ENCODE measurements at places on chromosomes 3 and 15. TPM values are rescaled to one million over a fixed set of nuclear protein-coding genes. Genes with fewer than 3 reads are reported as not detected.
A peak's percentile ranks its signal among the peaks of the same experiment; 100 is the strongest.

- H3K36me3 ChIP-seq = no peaks in the 10 kb centered on the region
- H3K4me1 ChIP-seq = peaks cover 11% of the 10 kb centered on the region
- H3K4me3 ChIP-seq = no peak overlapping the region
- H3K27ac ChIP-seq = no peak overlapping the region
- DNase-seq = no peak
- H3K27me3 ChIP-seq = no peaks in the 10 kb centered on the region
These were observed 19.2 kb upstream of the EPHB1 start for GRCh38 chr3:134775831-134776230.

GRCh38 chr3:23711916-23712494 is 93.8 kb upstream of the UBE2E1 start:
- peaks cover 21% of the 10 kb centered on the region for H3K4me1 ChIP-seq
- H3K4me3 ChIP-seq = no peak overlapping the region
- peak; percentile 35 for DNase-seq
- peak overlapping the region; percentile 52 for H3K27ac ChIP-seq

- no peaks in the 10 kb centered on the region for H3K27me3 ChIP-seq
- H3K27ac ChIP-seq = no peak overlapping the region
- no peak for DNase-seq
- H3K4me1 ChIP-seq = no peaks in the 10 kb centered on the region
- no peaks in the 10 kb centered on the region for H3K36me3 ChIP-seq
- no peak overlapping the region for H3K4me3 ChIP-seq
These were observed 126.8 kb upstream of the NECTIN3 start for GRCh38 chr3:110944782-110945181.

DNA sequence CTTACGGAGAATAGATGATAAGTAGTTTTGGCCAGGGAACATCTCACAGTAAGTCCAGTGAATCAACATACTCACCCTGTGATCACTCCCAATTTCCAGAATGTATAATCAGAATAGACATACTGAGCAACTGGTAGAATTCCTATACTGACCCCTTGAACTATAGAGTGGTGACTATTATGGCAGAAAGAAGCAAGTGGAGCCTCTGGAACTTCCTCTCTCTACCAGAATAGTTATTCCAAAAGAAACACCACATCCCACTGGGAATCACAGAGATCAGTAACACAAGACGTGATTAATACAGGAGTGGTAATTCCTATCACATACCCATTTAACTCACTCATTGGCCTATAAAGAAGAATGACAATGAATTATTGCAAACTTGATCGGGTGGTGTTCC is 50.1 kb upstream of the TRIM42 start:
- no peaks in the 10 kb centered on the region for H3K4me1 ChIP-seq
- H3K36me3 ChIP-seq = no peaks in the 10 kb centered on the region
- no peaks in the 10 kb centered on the region for H3K27me3 ChIP-seq
- no peak overlapping the region for H3K4me3 ChIP-seq

- no peak for DNase-seq
- no peak overlapping the region for H3K4me3 ChIP-seq
- no peaks in the 10 kb centered on the region for H3K27me3 ChIP-seq
- peaks cover 26% of the 10 kb centered on the region for H3K4me1 ChIP-seq
These were observed 6.1 kb downstream of the SLC51B start for GRCh38 chr15:65051266-65051665.

DNA sequence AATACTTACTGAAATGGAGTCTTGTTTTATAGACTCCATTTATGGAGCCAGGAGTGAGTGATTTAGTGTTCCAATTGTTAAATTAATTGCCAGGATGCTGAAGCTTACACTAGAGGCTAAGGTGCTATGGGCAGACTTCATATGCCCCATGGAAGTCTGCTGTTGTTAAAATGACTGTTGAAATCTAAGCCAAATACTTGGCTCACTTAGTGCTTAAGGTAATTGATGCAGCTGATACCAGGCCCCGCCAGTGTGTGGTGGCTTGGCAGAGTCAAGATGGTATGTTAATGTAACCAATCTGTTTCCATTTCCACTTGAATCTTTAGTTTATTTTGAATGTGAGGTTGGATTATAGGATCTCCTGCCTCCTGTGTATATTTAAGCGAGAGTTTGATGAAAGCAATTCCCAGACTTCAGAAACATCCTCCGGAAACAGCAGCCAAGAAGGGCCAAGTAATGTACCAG is 187.1 kb downstream of the ITPR1 start:
- H3K36me3 ChIP-seq = peaks cover 23% of the 10 kb centered on the region
- H3K4me1 ChIP-seq = no peaks in the 10 kb centered on the region
- no peak for DNase-seq
- no peak overlapping the region for H3K27ac ChIP-seq
- no peak overlapping the region for H3K4me3 ChIP-seq

DNA sequence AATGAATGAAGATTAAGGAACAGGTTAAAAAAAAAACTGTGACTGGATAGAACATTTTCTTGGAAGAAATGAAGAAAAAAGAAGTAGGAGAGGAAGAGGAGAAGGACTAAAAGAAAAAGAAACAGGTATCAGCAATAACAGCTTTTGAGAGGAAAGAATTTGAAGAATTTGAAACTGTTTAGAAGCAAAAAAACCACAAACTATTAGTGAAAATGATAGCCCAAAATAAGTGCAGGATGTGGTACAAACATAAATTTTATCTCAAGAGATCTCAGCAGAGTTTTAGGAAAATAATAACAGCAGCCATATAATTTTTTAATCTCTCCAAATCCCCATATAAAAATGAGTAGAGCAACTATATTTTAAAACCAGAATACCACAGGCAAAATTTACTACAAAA is 8.8 kb upstream of the A4GNT start:
- H3K27me3 ChIP-seq = no peaks in the 10 kb centered on the region
- no peaks in the 10 kb centered on the region for H3K4me1 ChIP-seq
- no peaks in the 10 kb centered on the region for H3K36me3 ChIP-seq
- H3K4me3 ChIP-seq = no peak overlapping the region
- no peak for DNase-seq

GRCh38 chr3:99656624-99657023 is 18.2 kb downstream of the COL8A1 start:
- no peaks in the 10 kb centered on the region for H3K36me3 ChIP-seq
- H3K27ac ChIP-seq = no peak overlapping the region
- no peaks in the 10 kb centered on the region for H3K27me3 ChIP-seq
- H3K4me3 ChIP-seq = no peak overlapping the region

GRCh38 chr3:36738702-36739101 is 25.7 kb downstream of the DCLK3 start:
- H3K27me3 ChIP-seq = no peaks in the 10 kb centered on the region
- no peak overlapping the region for H3K4me3 ChIP-seq
- H3K4me1 ChIP-seq = no peaks in the 10 kb centered on the region
- no peaks in the 10 kb centered on the region for H3K36me3 ChIP-seq
- H3K27ac ChIP-seq = no peak overlapping the region

DNA sequence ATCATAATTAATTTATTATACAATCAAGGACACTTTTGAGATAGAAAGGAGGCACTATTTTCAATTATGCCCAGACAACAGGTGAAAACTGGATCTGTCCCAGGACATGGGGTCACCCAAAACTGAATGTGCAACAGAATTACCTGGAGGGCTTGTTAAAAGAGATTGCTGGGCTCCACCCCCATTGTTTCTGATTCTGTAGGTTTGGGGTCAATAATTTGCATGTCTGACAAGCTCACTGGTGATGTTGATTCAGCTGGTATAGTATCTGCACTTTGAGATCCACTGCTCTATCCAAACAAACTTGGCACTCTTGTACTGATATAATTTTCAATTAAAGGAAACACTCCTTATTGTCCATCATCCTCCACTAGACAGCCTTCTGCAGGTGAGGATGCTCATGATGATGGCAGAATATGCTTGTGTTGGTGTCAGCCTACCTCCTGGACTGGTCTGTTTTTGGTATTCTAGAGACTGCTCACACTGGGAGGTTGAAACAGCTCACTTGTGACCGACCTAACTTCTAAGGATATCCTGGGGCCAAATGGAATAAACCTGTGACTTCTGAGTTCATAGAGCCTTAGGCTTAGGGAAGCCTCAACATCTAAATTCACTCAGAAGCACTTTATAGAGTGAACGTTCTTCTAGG is 2.2 kb downstream of the P2RY14 start:
- no peaks in the 10 kb centered on the region for H3K27me3 ChIP-seq
- H3K27ac ChIP-seq = no peak overlapping the region
- H3K4me1 ChIP-seq = no peaks in the 10 kb centered on the region
- H3K36me3 ChIP-seq = no peaks in the 10 kb centered on the region

DNA sequence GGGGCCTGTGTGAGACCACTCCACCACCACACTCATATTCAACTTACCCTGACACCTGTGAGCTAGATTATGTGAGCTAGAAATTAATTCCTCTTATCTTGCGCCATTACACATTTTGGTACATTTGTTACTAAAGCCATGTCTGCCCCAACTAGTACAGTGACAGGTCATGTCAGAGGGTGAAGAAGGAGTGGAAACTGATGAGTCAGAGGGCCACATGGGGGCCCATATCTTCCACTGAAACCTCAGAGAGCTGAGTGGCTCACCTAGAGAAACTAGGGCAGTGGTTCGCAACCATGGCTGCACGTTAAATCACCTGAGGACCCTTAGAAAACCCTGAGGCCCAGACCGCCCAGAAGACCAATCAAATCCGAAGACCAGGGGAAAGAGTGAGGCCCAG is 15.7 kb upstream of the MEF2A start:
- DNase-seq = no peak
- H3K27ac ChIP-seq = no peak overlapping the region
- H3K4me1 ChIP-seq = peaks cover 10% of the 10 kb centered on the region
- no peaks in the 10 kb centered on the region for H3K36me3 ChIP-seq
- no peak overlapping the region for H3K4me3 ChIP-seq

DNA sequence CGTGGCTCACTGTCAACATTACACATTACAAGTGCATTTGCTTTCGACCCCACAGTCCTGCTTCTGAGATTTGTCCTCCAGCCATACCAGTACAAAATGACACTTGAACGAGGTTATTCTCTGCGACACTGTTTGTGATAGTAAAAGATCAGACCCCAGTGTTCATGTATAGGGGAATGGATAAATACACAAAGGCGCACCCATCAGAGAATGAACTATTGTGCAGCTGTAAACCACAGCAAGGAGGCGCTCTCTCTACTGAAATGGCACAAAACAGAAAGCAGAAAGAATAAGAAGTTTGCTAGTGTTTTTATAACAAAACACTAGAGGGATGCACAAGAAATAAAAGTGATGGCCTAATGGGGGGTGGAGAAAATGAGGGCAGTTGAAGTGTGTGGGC is 4.9 kb upstream of the CHSY1 start:
- H3K4me1 ChIP-seq = peaks cover 43% of the 10 kb centered on the region
- H3K36me3 ChIP-seq = no peaks in the 10 kb centered on the region
- no peak for DNase-seq
- H3K27me3 ChIP-seq = no peaks in the 10 kb centered on the region
- no peak overlapping the region for H3K4me3 ChIP-seq
- H3K27ac ChIP-seq = no peak overlapping the region

- no peaks in the 10 kb centered on the region for H3K4me1 ChIP-seq
- no peak overlapping the region for H3K27ac ChIP-seq
- no peaks in the 10 kb centered on the region for H3K36me3 ChIP-seq
These were observed 220.9 kb upstream of the LRRFIP2 start for GRCh38 chr3:37395286-37395685.

- peaks cover 68% of the 10 kb centered on the region for H3K4me1 ChIP-seq
- H3K4me3 ChIP-seq = no peak overlapping the region
- peaks cover 49% of the 10 kb centered on the region for H3K36me3 ChIP-seq
- H3K27me3 ChIP-seq = no peaks in the 10 kb centered on the region
- H3K27ac ChIP-seq = no peak overlapping the region
These were observed 7.0 kb downstream of the XIRP1 start for GRCh38 chr3:39185326-39185958.

Gene CIB2
- polyA plus RNA-seq = 12.7 TPM

Gene TJP1
- polyA plus RNA-seq = 48.3 TPM

Gene ACAA1
- 34.0 TPM for polyA plus RNA-seq

Gene LSAMP
- polyA plus RNA-seq = 5.8 TPM

Gene DLEC1
- 0.65 TPM for polyA plus RNA-seq

Gene ERC2
- polyA plus RNA-seq = 0.82 TPM

Gene FETUB
- polyA plus RNA-seq = 0.10 TPM
